ENCODE measurements at places on chromosomes 3 and 15.
A peak's percentile ranks its signal among the peaks of the same experiment; 100 is the strongest.

DNA sequence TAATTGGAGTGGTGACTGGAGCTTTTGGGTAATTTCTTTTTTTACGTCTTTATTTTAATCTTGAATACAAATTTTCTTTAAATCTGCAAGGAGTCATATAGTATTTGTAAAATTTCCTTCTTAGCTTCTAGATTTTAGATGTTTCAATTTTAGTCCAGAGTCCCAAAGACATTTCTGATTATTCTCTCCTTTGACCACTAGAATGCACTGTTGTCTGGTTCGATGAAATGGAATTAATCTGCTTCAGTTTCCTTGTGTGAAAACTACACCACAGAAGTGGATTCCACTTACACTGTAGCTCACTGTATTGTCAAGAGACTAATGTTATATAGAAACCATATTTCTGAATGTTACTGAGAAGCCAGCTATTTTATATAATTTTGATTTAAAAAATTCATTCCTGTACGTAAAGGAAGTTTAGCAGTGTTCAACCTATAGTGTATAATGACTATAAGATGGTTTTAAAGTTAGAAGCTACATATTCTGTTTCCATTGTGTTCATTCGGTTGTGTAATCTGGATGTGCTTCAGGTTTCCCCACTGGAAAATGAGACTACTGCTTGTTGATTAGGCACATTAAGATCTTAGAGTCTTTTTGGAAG, 6.1 kb downstream of the GRAMD1C start:
- DNase-seq = no peak

DNA sequence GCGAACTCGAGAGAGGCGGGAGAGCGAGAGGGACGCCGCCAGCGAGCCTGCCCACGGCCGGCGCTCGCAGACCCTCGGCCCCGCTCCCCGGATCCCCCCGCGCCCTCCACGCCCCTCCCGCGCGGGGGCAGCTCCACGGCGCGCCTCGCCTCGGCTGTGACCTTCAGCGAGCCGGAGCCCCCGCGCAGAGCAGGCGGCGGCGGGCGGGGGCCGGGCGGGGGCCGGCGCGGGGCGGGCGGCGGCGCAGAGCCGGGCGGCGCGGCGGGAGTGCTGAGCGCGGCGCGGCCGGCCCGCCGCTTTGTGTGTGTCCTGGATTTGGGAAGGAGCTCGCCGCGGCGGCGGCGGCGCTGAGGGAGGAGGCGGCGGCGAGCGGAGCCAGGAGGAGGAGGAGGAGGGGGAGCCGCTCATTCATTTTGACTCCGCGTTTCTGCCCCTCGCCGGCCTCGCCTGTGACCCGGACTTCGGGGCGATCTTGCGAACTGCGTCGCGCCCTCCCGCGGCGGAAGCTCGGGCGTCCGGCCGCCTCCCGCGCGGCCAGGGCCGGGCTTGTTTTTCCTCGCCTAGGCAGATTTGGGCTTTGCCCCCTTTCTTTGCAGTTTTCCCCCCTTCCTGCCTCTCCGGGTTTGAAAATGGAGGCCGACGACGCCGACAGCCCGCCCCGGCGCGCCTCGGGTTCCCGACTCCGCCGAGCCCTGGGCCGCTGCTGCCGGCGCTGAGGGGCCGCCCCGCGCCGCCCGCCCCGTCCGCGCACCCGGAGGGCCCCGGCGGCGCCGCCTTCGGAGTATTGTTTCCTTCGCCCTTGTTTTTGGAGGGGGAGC, 524 bp downstream of the IGF1R start:
- peak; percentile 74 for DNase-seq

GRCh38 chr3:188218603-188219002, 64.6 kb downstream of the LPP start:
- DNase-seq = no peak

GRCh38 chr15:42456971-42457370, 34.0 kb downstream of the ZNF106 start:
- DNase-seq = no peak

GRCh38 chr15:71891026-71891425, 80.7 kb downstream of the NR2E3 start:
- DNase-seq = no peak

DNA sequence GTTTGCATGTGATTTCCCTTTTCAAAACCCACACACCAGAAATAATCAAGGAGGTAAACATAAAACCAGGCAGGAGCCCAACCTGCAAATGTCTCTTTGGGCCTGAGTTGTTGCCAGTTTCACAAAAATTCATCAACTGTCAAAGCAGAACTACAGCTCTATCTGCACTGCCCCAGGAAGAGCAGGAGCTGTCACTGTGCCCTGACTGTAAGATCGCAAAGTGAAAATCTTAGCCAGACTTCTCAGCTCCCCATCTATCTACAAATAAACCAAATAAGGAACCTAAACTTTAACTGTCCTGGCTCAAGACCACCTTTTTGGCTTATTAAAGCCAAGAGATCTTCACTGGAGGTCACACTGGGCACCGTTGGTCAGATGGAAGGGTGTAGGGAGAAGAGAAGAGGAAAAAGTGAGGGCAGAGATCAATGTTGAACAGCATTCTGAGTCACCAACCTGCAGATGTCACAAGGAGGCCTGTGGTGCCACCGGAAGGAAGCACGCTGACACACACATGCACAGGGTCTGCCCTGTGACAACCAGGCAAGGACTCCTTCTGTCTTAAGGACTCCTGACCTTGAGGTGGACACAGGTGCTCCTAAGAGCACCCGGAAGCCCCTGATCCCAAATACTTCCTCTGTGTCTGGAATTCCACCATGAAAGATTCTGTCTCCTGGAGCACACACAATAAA, 58.7 kb downstream of the RPN1 start:
- no peak for DNase-seq

DNA sequence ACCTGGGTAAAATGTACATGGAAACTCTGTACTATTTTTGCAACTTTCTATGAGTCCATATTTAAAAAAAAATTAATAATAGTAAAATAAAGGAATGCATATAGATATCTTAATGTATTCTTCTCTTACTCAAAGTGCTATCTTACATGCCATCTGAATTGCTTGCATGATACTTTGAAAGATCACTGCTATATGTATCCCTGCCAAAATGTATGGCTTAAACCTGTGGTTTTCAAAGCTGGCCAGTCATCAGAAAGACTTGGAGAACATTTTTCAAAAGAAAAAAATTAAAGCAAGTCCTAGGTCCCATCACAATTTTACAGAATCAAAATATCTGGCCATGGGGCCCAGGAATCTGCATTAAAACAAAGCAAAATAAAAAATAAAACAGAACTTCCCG, 262.1 kb downstream of the LPP start:
- DNase-seq = no peak

GRCh38 chr3:115420086-115420485, 203.2 kb upstream of the GAP43 start:
- DNase-seq = no peak

- no peak for DNase-seq
Measured at GRCh38 chr3:34213478-34213877, 415.0 kb downstream of the PDCD6IP start.

DNA sequence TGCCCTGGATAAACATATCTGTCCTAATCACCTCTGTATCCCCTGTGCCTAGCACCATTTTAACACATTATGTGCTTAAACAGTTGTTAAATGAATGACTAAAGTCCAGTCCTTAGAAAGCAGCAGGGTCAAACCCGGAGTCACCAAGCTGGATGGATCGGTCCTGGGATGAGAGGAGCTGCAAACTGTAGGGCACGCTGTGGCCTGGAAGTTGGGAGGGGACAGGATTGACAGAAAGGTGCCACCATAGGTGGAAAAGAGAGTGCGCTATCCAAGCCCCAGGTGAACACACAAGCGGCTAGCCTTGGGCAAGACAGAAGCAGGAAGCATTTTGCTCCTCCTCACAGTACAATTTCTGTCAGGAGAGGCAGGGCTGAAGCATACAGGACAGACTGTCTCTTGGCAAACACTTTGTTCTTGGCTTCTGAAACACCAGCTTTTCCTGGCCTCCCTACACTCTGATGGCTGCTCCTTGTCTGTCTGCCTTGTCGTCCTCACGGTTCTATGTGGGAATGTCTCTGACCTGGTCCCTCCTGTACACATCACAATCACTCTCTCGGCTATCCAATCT, 48.4 kb upstream of the KY start:
- DNase-seq = no peak

DNA sequence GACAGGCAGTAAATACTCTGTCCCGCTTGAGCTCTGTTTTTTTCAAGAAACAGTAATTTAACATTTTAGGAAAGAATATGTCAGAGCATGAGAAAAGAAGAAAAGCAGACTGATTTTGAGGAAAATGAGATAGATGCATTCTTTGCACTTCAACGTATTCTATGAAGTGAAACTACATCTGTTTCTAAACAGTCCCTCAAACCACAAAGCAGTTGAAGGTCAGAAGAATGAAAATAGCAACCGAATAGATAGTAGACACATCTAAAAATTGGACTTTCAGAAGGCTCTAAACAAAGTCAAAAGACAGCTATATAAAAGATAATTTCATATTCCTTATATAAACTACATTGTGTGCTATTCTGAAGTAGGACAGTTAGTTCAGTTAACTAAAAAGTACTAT, 172.6 kb upstream of the LRRC3B start:
- DNase-seq = no peak

- DNase-seq = no peak
Measured at GRCh38 chr3:150747886-150748683, 14.9 kb downstream of the SIAH2 start.

GRCh38 chr3:143970773-143971358, 757 bp upstream of the DIPK2A start:
- DNase-seq = peak; percentile 82

- DNase-seq = no peak
Measured at GRCh38 chr3:140344082-140344454, 333.8 kb upstream of the TRIM42 start.

DNA sequence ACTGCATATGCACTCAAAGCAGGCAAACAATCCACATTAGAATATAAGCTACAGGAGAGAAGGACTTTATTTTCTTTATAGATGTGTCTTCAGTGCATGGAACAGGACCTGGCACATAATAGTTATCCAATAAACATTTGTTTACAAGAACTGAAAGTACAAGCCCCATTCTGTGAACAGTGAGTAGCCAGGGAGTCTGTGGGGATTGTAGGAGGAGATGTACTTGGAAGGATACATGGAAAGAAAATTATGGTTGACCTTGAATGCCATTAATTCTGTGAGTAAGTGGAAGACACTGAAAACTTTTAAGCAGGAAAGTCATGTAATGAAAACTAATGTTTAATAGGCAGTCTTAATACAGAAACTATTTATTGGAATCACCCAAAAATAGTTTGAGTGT, 28.3 kb downstream of the MASP1 start:
- DNase-seq = no peak

- no peak for DNase-seq
Measured at GRCh38 chr3:62529230-62529629, 155.9 kb upstream of the FEZF2 start.

- no peak for DNase-seq
Measured at GRCh38 chr3:11226042-11226370, 46.2 kb upstream of the ATG7 start.

- DNase-seq = peak; percentile 50
Measured at GRCh38 chr3:126558336-126559071, at the start of gene C3orf22. Gene C3orf22, minus strand, starts transcription at chr3:126558932. Its CDS starts 5,542 bp downstream, at chr3:126553390.

GRCh38 chr3:38165722-38166387, 518 bp downstream of the OXSR1 start:
- DNase-seq = no peak

All from ascending aorta (tissue), 2 donors.